SK-N-SH treated with all-trans-retinoic acid at 6 μM for 48 hours (cell line): ENCODE measurements at places on chromosomes 11 and 22.

DNA sequence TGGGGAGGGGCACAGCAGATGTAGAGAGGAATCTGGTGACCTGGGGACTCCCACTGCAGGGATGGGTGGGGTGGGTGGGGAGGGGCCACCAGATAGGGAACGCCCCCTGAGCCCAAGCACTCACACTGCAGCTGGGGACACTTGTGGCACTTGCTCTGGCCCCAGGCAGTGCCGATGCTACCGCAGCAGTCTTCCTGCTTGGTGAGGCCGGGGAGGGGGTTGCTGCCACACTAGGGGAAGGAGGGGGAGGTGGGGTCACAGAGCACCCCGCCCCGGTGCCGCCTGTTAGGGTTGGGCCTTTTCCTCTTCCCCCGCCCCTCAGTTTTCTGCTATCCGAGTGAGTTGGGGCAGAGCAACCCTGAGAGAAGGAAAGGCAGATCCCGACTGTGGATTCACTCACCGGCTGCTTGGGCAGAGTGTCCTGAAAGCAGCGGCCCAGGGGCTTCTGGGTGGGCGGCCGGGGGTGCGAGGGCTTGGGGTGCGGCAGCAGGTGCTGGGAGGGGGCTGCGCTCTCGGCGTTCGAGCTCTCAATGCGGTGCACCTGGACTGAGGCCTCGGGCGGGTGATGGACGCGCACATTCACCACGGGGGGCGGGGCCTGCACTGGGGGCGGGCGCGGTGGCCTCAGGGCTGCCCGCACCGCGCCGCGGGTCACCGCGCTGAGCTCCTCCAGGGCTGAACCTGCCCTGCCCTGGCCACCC is 4.7 kb downstream of the LTBP3 start:
- no peak for ATAC-seq

DNA sequence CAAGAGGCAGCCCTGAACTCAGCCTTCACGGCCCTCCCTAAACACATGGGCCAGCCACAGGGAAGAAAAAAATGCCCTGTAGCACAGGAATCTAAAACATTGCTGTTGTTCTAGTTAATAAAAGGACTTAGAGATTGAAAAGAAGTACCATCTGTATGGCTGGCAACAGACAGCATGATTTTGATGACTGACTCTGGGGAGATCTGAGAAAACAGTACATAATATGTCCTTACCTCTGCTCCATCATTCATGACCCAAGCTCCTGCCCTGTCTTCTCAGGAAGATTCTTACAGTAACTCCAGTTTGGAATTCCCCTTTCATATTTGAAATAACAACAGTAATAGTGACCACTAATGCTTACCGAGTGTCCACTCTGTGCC is 244.2 kb downstream of the ETS1 start:
- ATAC-seq, result no peak

- ATAC-seq, result no peak
Measured at GRCh38 chr22:21633481-21633880, 921 bp downstream of the CCDC116 start.

DNA sequence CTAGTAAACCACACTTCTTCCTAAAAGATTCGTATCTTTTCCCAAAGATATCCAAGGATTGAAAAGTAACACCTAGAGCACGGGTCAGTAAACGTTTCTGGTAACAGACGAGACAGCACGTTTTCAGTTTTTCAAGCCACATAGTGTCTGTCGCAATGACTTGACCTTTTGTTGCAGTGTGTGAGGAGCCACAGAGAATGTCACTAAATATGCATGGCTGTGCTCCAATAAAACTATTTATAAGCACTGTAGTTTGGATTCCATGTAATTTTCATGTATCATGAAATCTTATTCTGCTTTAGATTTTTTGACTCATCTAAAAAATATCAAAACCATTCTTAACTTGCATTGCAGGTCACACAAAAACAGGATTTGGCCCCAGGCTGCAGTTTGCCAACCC is 18.3 kb upstream of the MICAL3 start:
- ATAC-seq, result no peak; the same call in 2 of the 3 replicates

- no peak for ATAC-seq
Measured at GRCh38 chr11:4156571-4156970, 62.0 kb downstream of the RRM1 start.

DNA sequence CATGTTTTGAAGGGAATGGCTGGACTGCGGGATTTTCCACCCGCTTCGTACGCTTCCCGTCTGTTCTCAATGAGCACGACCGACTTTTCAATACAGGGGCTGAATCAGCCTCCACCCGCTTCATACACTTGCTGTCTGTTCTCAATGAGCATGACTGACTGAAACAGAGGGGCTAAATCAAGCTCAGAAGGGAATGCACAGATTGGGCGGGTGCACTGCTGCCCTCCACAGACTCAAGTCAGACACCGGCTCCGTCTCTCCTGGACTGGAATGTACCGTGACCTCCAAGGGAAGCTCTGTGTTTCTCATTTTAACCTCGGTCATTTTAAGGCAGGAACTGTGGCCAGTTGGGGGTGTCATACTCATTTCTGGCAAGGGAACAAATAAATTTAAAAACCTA is 48.5 kb downstream of the BRD1 start:
- no peak for ATAC-seq

- ATAC-seq, result no peak
Measured at GRCh38 chr11:1157645-1158591, at the start of gene MUC5AC. Gene MUC5AC, plus strand, starts transcription at chr11:1157953. Its CDS starts 47 bp downstream, at chr11:1158000.
